COR-L47 (cell line): ENCODE measurements at places on chromosomes 1 and 21.
A peak's percentile ranks its signal among the peaks of the same experiment; 100 is the strongest.

DNA sequence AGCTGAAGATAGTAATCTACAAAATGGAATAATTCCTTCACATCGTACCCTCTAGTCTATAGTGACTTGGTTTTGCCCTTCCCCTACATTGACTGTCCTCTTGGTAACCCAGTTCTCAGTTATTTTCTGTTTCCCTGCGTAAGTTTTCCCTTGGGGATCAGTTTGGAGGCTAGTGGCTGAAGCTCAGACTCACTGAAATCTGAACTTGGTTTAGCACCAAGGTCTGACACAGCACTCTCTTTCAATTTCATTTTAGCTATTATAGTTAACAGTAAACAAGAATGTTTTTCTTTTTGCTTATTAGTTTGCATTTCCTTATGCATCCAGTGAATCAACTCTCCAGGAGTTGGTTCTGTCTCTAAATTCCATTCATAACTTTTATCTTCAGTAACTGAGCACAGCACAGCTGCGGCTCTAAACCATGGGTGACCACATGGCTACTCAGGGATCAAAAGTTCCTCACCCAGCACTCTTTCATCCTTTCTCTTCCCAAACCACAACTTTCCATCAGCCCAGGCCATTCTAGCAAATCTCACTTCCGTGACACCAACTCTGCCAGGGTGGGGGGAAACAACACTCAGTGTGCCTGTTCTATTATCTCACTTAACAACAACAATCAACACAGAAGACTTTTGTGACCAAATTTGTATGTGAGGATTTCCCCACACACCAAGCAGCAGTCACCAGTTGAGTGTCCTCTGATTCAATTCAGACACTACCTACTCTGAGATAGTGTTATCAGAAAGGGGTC is 17.6 kb upstream of the IFI6 start:
- DNase-seq: no peak

DNA sequence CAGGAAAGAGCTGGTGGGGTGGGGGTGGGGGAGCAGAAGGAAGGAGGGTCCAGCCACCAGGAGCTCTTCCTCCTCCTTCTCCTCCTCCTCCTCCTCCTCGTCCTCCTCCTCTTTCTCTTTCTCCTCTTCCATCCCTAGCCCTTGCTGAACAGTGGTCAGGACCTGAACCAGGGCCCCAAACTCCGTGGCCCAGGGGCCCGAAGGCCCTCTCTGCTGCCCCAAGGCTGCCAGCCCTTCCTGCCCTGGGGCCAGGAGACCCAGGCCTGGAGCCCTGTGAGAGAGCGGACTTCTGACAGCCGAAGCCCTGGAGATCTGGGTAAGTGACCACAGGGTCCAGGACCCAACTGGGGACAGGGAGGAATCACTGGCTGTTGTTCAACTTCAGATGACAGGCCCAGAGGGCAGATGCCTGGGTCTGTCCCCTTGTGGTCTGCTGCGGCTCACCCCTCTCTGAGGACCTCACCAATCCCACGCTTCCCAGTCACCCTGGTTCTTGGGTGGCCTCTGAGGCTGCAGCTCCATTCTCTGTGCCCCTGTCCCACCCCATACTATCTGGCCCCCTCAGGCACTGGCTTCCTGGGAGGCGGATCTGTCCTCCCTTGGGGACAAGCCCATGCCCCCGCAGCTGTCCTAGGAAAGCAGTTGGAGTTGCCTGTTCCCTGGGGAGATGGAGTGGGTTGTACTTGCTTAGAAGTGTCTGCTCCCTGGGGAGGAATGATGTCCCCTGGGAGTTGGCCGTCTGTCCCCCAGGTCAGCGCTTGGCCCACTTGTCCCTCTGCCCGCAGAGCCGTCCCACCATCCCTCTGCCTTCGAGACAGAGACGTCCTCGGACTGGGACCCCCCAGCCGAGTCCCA is 51.8 kb downstream of the VWA5B1 start:
- no peak for DNase-seq

- DNase-seq: no peak
These were observed 10.2 kb downstream of the SYT2 start for GRCh38 chr1:202700061-202700460.

DNA sequence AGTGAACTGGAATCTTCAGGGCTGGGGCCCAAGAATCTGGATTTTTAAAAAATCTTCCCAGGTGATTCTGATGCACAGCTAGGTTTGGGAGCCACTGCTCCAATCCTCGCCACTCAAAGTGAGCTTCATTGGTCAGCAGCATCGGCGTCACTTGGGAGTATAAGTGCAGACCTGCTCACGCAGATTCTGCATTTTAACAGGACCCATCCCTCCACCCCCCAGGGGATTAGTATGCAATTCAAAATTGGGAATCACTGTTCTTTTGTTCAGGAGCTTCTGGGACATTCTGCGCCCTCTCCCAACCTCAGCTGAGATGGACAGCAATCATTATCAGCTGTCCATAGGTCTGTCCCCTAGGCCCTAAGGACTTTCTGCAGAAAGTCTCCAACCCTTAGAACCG is 53.5 kb downstream of the LGR6 start:
- no peak for DNase-seq

- DNase-seq: no peak
These were observed 1.1 kb downstream of the FOXO6 start for GRCh38 chr1:41362357-41362721.

- DNase-seq: no peak
These were observed 149.4 kb upstream of the COL6A1 start for GRCh38 chr21:45831991-45832740.

DNA sequence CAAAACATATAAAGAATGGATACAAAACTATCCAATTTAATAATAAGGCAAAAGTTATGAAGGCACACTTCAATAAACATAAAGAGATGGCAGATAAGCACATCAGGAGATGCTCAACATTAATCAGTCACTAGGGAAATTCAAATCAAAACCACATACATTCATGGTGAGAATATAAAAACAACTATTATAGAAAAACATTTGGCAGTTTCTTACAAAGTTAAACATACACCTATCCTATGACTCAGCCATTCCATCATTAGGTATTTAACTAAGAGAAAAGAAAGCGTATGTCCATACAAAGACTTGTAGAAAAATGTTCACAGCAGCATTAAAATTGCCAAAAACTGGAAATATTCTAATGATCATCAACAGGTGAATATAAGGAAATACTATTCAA is 44.3 kb downstream of the KIFAP3 start:
- no peak for DNase-seq

GRCh38 chr1:27664291-27664690 is 7.7 kb downstream of the IFI6 start:
- DNase-seq: no peak

DNA sequence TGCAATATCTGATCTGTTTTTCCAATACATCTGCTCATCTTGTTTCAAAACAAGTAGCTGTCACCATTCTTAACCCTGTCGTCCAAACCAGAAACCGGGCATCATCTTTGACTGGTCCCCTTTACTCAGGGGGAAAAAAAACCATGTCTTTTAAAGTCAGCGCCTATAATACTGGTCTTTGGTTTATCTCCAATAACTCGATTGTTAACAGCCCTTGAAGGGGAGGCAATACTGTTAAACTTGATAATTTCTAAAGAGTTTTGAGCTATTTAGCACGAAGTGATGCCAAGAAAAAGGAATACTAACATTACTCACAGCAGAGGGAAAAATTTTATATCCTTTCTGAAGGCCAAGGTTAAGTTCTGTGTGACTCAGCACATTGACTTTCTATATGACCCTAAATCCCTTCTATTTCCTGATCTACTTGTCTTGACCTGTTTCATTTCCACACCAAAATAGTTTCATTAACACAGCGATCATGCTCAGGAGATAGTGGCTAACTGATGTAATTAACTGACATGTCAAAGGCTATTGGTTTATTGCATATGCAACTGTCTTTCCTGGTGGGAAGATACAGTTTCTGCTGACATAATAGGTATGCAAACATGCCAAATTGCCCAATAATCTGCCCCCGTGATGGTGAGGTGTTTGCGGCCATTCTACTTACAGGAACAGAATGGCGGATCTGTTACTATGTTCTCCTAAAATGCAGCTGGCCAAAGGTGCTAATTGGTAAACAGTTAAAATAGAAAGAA is 59.1 kb downstream of the NFIA start:
- DNase-seq: peak; percentile 62

DNA sequence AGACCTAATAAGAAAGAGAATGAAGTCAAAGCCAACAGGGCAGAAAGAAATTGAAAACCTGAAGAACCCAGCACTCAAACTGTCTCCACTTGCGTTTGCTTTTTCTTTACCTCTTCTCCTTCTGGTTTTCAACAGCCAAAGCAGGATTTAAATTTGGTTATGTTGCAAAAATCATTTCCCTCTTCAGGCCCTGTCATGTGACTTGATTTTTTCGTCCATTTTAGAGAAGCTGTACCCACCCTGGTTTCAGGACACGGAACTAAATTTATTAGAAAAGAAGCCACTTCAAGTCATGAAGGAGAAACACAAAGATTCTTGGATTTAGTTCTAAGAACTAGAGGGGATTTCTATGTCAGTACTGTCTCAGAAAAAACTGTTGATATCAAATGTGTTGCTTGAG is 1.0 kb upstream of the SYNJ1 start:
- DNase-seq: no peak

DNA sequence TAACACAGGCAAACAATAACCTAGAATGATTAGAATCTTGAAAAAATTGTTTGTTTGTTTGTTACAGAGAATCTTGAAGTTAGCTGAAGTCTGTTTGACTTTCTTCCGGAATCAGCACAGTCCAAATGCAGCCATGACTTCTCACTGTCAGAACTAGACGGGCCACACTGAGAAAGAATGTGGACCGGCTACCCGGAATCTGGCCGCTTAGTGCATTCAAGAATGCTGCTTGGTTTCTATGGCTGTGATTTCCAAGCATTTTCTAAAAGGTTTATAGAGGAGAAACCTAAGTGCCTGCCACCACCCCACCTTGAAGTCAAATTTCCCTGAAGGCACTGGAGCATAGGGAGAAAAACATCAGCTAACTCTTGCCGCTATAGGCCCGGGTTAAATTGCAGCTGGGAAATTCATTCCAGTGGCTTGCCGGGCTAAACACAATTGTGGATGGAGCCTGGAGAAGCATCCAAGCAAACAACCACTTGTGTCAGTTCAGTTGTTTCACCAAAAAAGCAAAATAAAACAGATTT is 231.1 kb downstream of the DISC1 start:
- no peak for DNase-seq

GRCh38 chr21:16037421-16037955 is 307.7 kb downstream of the USP25 start:
- no peak for DNase-seq

- no peak for DNase-seq
These were observed 161.2 kb downstream of the NPHP4 start for GRCh38 chr1:5830771-5831599.

GRCh38 chr1:201645956-201646355 is 107.0 kb downstream of the NAV1 start:
- no peak for DNase-seq

DNA sequence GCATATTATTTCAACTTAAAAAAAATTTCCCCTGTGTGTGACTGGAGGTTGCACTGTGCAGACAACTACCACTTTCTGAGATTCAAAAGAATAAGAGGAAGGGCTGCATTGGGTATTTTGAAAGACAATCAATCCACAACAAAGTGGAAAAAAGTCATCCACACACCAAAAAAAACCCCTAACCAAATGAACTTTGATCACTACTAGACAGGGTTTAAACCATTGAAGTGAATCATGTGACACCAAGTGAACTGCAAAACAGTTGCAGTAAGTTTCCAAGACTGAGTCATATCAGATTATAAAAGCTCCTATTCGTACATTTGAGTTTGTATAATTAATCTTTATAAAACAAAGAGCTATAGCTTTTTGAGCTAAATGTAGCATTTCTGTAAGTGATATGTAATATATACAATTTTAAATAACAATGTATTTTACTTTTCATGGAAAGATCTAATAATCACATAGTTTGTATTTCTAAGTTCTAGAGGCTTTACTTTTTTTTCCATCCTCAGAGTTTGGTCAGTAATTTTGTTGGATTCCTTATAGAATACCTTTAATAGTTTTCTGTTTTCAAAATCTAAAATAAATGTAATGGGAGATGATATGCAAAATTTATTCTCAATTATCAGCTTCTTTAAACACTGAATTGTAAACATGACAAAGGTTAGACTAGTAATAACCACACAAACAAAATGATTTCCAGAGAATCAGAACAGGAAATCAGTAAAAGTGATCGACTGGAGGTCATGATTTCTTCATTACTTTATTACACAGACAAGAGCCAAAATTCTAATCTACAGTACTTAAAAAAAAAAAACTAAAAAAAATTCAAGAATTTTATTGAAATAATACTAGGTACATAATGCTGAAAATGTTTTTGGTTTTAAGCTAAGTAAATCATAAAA is 50.5 kb upstream of the GFI1 start:
- no peak for DNase-seq

- peak; percentile 58 for DNase-seq
These were observed 723 bp downstream of the CDC42BPA start for GRCh38 chr1:227317523-227318015.

- DNase-seq: no peak
These were observed 10.6 kb upstream of the C1orf162 start for GRCh38 chr1:111463029-111463683.

DNA sequence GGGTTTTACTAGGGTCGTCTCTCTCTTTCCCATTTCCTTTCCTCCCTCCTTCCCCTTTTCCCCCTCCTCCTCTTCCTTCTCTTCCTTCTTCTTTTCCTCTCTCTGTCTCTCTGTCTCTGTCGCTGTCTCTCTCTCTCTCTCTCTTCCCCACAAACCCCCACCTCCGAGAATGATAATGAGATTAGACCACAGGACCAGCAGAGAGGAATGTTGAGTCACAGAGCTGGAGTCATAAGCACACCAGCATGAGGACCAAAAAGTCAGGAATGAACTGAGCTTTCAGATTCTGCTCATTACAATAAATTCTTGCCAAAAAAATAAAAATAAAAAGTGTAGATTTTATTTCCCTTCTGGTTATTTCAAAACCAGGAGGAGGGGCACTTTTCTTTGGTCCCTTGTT is 377.4 kb downstream of the LTN1 start:
- no peak for DNase-seq

GRCh38 chr21:45136927-45137611 is 62.7 kb downstream of the ADARB1 start:
- peak; percentile 78 for DNase-seq

- DNase-seq: no peak
These were observed 89.7 kb downstream of the ITSN1 start for GRCh38 chr21:33732038-33732437.
